ENCODE measurements at places on chromosomes 3 and 15. TPM values are rescaled to one million over a fixed set of nuclear protein-coding genes. Genes with fewer than 3 reads are reported as not detected.

Gene TTLL13
- 0.18 TPM for total RNA-seq

- DNase-seq: no peak
These were observed 8.6 kb downstream of the CEP152 start for GRCh38 chr15:48802257-48802656.

GRCh38 chr15:45372041-45372995, 6.0 kb downstream of the GATM start:
- no peak for DNase-seq

DNA sequence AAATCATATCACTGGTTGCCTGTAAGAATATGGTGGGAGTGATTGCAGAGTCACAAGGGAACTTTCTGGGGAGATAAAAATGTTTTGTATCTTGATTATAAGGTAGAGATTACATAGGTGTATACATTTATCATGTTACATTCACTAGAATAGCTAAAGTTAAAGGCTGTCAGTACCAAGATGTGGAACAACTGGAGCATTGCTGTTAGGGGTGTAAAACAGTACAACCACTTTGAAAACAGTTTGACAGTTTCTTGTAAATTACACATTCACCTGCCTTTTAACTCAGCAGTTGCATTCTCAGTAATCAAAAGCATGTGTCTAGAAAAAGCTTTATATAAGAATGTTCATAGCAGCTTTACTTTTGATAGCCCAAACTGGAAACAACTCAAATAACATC, 27.6 kb downstream of the RASA2 start:
- no peak for DNase-seq

Gene TMEM212
- not detected for total RNA-seq

GRCh38 chr3:144229330-144229729, 257.7 kb downstream of the DIPK2A start:
- DNase-seq: no peak

- DNase-seq: no peak
These were observed 39.0 kb downstream of the MED12L start for GRCh38 chr3:151124476-151124875.

DNA sequence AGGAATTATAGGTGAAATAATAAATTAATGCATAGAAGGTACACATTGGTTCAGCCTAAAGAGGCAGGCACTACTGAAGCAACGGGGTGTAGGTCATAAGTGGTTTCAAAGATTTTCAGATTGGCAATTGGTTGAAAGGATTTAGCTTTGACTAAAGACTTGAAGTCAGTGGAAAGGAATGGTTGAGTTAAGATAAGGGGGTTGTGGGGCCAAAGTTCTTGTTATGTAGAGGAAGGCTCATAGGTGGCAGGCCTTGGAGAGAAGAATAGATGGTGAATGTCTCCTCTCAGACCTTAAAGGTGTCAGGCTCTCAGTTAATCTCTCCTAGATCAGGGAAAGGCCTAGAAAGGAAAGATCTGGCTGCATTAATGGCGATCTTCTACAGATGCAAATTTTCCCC, 209.8 kb downstream of the ATP10A start:
- no peak for DNase-seq

- DNase-seq: no peak
These were observed 22.6 kb downstream of the FAH start for GRCh38 chr15:80175436-80175835.

Gene CHRM5
- total RNA-seq: not detected

Gene SLC9C1
- 2.5 TPM for total RNA-seq

DNA sequence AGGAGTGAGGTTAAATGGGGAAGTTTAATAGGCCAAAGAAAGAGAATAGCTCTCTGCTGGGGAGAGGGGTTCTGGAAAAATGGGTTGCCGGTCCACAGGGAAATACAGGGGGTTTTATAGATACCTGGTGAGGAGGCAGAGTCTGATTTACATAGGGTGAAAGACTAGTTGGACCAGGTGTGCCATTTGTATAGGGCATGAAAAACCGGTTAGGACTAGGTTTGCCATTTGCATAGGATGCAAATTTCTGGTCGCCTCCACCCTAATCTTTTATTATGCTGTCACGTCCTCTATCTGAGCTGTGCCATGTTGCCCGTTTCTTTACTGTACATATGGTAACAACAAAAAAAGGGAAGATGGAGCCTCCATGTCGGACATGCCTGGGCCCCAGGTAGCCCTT, 960.1 kb downstream of the FHIT start:
- DNase-seq: no peak

DNA sequence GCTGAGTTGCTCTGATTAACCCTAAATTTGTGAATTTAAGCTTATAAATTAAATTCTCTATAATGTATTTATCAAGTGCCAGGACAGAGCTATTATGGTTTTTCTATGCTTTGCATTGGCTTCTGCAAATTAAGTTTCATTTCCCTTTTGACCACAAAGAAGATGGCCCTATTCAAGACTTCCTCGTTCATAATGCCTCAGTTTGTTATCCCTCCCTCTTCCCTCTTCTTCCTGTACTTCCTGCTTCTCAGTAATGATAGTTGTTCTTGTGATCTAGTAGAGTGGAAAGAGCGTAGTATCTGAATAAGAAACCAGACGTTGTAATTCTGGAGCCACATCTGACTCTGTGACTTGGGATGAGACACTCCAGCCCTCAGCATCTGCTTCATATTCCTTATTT, 118.7 kb downstream of the CACNA1D start:
- DNase-seq: no peak

DNA sequence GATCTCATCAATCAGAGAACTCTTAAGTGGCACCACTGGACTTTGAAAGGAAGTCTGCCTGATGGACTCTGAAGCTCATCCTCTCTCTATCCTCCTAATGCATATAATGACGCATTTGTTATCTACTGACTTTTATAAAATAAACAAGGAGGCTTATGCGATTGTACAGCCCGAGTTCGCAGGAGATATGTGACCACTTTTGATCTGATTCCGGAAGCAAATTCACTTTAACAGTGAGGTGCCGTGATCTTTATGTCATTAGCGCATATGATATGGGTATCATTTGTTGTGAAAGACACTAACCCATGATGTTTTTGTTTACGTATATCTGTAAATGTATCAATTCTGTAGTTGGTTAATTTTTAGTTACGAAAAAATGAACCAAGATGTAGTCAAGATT, 427 bp upstream of the RNF111 start:
- no peak for DNase-seq

GRCh38 chr3:108029466-108029865, 61.4 kb downstream of the CD47 start:
- no peak for DNase-seq

DNA sequence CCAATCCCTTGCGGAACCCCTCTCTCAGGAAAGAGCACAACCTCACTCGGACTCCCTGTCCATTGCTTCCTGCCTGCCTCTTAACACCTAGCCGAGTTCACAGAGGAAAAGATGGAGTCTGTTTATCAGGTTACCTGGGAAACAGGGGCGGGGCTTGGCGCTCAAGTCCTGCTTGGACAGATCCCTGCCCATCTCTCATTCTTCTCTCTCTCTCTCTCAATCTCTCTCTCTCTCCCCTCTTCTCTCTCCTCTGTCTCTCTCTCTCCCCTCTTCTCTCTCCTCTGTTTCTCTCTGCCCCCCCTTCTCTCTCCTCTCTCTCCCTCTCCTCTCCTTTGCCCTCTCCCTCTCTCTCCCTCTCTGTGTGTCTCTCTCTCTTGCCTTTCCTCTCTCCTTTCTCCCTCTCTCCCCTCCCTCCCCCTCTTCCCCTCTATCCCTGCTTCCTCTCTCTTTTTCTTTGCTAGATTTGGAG, at the start of gene EFHB:
EFHB (minus strand) TSS at position 120 of the 469 bp plus-strand sequence. CDS start 199 bp downstream, outside the sequence.
- peak; percentile 82 for DNase-seq

Gene DUSP7
- 16.2 TPM for total RNA-seq

Gene CSTA
- total RNA-seq: not detected

GRCh38 chr3:195956577-195956976, 48.2 kb upstream of the TNK2 start:
- DNase-seq: no peak

DNA sequence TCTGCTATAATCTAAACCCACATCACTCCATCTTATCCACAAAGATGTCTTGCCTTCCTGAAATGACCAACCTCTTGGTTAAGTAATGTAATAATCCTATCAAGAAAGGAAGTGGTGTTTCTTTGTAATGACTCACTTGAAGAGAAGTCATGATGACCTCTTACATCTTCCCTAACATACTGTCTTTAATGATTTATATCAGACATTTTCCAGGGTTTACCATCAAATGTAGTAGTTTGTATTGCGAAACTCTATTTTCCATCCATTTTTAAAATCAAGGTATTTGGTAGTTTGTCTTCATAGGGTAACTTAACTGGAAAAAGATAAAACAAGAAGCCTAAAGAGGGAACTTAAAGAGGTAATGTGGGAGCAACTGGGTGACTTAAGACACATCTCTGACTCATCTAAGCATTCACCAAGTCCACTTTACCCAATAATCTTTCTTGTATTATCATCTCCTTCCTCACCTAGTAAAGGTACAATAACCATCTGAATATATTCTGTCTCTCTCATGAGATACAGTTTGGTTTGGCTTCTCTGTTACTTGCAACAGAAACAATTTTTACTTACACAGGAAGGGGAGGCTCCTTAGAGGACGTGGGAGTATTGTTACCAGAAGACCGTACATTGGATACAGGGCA, 5.7 kb upstream of the MAPK6 start:
- DNase-seq: no peak

GRCh38 chr15:69896606-69897005, 201.1 kb downstream of the TLE3 start:
- DNase-seq: no peak

GRCh38 chr15:45704329-45705249, 69.8 kb downstream of the SQOR start:
- peak; percentile 82 for DNase-seq

DNA sequence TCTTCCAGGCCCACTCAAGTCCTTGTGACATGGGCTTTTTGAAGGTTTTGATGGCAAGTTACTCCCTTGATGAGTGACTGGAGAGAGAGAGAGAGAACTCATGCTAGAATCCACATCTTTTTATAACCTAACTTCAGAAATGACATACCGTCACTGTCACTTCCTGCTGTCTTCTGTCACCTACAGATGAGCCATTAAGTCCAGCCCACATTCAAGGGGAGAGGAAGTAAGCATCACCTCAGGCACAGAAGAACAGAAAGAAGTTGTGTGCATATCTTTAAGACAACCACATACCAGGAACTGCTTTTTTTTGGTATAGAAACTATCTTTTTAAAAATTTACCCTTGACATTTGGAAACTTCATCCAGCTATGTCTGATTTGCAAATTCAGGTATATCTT, 16.6 kb upstream of the TXNRD3 start:
- DNase-seq: no peak

DNA sequence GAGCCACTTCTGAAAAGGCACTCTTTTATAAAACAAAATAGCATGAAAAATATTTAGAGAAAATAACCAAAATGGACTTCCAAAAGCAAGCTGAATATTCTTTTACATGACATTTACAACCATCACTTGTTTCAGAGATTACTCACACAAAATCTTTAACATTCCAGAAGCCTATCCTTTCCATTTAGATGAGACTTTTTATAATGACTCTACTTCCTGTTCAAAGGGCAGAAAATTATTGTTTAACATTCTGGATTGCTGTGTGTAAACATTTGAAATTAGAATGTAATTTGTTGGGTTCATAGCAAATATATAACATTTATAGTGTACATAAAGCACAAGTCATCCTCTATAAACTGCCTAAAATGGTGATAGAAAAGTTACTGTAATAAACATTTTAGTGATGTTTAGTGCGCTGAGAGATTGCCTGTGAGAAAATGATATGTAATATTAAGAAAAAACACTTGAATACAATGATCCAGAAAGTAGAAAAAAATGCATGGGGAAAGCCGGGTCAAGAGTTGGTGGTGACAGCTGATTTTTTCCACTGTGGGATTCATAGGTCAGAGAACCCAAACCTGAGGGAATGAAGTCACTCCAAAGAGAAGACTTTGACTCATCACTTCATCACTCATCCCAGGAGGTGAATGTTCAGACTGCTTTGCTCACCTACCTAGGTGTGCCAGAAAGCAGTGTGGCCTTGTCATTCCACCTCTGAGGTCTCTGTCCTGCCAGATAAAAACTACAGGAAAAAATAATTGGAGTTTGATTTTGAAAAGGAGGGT, 305.8 kb downstream of the ARPP21 start:
- no peak for DNase-seq

DNA sequence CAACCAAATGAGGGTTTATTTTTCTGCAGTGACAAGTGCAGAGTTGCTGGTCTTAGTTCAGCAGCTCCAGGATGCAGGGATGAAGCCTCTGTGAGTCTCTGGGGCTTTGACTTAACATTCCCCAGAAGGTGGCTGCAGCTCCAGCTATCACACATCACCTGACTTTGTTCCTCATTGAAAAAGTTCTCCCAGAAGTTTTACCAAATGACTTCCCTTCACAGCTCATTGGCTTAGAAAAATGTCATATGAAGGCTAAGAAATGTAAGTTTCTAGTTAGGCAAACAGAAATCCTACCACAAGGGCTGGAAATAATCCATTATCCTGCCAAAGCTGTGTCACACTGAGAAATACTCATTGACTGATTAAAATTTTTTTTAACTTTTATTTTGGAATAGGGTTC, 184.9 kb downstream of the MINAR1 start:
- DNase-seq: no peak

Gene CPNE4
- 2.4 TPM for total RNA-seq

DNA sequence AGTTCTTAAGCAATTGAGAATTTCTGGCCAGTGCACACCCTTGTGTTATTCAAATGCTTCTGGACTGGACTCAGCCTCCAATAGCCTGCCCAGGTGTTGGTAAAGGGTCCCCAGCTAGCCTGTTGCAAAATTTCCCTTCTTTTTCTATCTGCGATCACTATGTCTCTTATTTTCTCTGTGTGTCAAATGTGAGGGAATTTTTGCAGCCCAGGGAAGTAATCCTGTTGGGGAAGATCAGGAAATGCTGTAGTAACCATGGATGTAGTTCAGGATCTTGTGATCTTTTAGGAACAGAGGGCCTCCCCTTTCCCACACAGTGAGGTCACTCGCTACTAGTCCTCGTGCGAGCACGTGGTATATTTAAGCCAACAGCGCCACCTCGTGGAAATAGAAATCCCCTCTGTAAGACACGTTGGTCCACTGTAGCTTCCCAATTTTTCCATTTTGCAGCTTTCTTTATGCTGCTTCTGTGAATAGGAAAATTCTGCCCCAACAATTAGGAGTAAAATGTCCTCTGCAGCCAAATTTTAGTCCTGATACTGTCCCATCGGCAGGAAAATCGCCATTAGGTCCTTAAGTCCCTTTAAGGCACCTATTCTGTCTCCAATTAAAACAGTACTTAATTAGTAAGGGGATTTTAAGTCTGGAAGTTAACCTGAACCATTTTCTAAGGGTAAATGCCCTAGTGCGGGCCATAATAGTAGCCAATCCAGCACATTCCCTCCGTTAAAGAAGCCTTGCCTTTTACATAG, 4.0 kb upstream of the SMCO1 start:
- DNase-seq: peak; percentile 80
